ENCODE measurements at places on chromosomes 6 and 20.

- no peak for DNase-seq
Observed at GRCh38 chr6:16256781-16257180, 18.4 kb downstream of the GMPR start.

GRCh38 chr6:104859225-104860146 is at the start of gene HACE1:
HACE1 (minus strand) TSS chr6:104859919; CDS start chr6:104859642, 277 bp downstream.
- peak; percentile 85 for DNase-seq

DNA sequence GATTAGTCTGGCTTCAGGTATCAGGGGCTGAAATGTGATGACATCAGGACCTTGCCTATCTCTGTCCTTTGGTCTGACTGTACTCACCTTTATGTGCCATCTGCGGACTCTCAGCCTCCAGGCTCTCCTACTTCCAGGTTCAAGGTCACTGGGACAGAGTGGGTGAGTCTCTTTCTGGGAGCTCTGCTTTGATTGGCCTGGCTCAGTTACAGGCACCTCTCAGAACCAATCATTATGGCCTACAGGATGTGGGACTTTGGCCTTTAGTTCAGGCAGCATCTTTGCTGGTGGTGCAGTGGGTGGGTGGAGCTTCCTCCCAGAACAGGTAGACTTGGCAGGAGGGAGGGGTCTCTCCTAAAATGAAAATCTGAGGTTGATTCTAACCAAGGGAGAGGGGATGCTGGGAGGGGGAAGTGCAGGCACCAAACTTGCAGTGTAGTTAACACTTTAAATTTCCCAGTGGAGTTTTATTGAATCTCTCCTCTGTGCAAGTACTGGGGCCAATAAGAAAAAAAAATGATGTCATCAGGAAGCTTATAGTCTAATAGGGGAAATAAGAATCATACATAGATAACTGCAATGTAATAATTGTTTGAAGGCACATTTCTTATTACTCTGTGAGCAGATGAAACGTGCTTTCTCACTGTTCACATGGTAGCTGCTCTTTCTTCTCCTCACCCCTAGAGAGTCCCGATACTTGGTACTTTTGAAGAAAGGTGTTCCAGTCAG is 53.4 kb downstream of the SLC24A3 start:
- DNase-seq = no peak

DNA sequence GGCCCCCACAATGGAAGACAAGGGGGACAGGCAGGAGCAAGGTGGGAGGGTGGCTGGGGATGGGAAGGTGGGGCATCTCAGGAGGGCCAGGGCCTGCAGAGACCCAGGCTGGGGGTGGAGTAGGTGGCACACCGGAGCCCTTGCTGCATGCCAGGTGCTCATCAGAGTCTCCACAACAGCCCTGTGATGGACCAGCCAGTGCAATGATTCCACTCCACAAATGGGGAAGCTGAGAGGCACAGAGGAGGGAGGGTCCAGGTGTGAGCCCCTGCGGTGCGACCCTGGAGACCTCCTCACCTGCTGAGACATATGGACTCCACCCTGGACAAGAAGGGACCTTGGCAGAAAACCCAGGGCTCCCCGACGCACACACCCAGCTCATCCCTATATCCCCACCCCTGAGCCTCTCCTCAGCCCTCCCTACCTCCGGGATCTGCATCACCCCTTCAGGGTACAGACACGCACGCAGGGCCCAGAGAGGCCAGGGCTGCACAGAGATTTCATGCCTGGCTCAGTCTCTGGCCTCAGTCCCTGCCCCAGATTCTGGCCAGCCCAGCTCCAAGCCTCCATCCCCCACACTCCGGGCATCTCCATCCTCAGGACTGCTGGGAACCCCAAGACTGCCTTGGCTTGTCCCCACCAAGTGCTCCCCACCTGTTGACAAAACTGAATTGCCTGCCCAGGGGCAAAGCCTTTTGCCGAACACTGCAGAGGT is 7.1 kb upstream of the GRM4 start:
- DNase-seq = no peak

GRCh38 chr6:55839080-55839479 is 36.3 kb downstream of the BMP5 start:
- no peak for DNase-seq

DNA sequence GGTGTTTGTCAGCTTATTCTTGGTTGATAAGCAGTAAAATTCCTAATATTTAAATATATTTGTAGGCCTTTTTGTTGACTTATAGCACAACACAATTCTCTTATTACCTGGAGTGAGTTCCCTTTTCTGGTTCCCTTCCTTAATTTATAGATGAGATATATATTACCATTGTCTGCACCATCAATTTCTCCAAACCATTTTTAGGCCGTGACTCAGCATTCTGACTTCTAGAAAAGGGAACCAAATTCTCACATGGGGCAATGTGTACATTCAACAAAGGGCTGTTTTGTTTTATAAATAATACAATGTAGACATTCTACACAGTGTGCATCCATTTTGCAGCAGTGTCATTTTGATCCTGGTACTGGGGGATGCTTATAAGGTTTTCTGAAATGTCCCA is 52.8 kb downstream of the NCOA7 start:
- no peak for DNase-seq
